Renal pelvis (tissue), 12 donors: ENCODE measurements at places on chromosomes 7 and 10. TPM values are rescaled to one million over a fixed set of nuclear protein-coding genes. Genes with fewer than 3 reads are reported as not detected.

Gene OR2A42
- polyA plus RNA-seq, result 0.58 TPM

Gene SPDYE8
- 1.0 TPM for polyA plus RNA-seq

- no peak for DNase-seq
These were observed 56.3 kb upstream of the ZNF92 start for GRCh38 chr7:65317372-65317771.

Gene ENO4
- 4.8 TPM for polyA plus RNA-seq

GRCh38 chr7:30159698-30160143 is 24.9 kb downstream of the MTURN start:
- no peak for DNase-seq

- DNase-seq, result no peak
These were observed 27.8 kb upstream of the TNRC18 start for GRCh38 chr7:5451391-5451790.

Gene INA
- polyA plus RNA-seq, result 1.2 TPM

DNA sequence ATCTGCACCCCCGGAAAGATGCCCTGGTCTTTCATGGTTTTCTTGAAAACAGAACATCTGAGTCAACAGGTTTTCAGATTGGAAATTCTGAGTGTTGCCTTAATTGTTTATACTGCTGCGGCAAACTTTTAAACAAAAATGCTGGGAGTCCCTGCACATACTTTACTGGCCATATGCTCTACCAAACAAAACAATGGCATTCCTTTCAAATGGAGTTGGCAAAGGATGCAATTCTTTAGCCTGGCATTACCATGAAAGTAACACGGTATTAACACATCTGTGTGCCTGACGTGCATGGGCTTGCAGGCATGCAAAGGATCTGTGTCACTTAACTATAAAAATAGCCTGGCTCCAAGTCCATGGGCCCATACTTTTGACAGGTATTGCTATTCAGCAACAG is 4.2 kb downstream of the INHBA start:
- no peak for DNase-seq

DNA sequence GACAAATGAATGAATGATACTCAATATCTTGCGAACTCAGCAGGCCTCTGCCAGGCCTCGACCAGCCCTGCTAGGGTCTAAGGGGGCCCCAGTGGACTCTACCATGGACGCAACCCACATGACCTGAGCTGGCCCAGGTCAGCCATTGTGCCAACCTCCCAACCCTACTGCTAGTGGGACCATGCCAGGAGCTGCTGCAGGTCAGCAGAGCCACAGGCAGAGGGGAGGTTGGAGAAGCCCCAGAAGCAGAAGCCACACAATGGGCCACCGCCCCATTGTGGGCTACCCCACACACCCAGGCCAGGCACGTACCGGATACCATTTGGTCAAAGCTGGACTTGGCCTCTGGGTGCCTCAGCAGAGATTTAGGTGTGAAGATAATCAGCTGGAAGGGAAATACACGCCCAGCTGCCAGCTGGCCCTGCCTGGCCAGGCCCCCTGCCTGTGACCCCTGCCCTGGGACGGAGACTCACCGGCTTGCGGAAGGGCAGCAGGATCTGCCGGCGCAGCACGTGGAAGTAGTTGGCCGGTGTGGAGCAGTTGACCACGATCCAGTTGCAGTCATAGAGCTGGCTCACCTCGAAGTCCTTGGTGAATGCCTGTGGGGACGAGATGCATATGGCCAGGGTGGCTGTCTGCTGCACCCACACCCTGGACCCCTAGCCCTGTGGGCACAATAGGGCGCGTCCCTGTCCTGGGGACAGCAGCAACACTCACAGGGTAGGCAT is 24.5 kb downstream of the OGDHL start:
- DNase-seq, result no peak

Gene MRC1
- polyA plus RNA-seq, result 8.9 TPM

GRCh38 chr10:6071181-6072175 is 9.3 kb upstream of the IL2RA start:
- no peak for DNase-seq

DNA sequence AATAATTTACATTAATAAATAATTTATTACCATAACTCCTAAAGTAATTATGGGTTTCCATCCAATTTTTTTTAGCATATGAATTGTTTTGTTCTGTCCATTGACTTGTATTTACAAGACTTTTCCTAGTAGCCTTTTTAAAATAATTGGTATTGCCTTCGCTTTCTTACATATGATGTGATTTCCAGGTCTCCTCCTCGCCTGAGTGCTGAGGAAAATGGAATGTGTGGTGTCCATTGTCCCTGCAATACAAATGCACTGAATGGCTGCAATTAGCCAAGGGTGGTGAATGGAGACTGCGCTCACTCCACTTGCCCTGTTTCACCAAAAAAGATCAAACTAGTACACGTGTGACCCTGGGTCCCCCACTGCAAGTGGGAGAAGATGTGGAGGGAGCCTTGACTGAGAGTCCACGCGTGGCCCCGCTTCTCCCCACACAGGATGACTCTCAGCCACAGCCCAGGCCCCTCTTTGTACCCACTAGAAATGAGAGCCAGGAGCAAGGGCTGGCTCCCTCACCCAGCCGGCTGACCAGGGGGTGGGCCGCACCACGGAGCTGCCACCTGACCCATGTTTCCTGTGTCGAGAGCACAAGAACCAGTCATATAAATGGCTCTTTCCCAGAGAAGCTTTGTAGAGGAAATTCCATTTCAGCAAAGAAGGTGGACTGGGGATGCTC is 52.6 kb downstream of the FAM53B start:
- no peak for DNase-seq
